ENCODE measurements at places on chromosomes 3 and 15.

- DNase-seq: no peak
These were observed 25.0 kb upstream of the GOLGA6L2 start for GRCh38 chr15:23472033-23472432.

DNA sequence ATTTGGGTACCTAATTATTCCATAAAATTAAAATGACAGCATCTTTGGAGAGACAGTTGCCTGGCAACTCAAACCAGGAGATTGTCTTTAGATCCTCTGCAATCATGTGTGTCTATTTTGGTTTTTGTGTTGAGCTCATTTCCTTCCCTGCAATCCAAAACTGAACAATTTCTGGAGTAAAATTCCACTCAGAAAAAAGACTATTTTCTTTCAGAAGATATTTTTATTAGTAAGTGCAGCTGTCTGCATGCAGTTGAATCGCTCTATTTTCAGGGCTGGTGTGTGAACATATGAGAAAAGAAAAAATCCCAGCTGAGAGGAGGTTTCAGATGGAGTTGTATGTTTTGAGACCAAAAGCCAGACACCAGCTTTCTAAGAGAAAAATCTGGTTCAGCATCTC is 41.9 kb upstream of the DYNC1LI1 start:
- DNase-seq: no peak

DNA sequence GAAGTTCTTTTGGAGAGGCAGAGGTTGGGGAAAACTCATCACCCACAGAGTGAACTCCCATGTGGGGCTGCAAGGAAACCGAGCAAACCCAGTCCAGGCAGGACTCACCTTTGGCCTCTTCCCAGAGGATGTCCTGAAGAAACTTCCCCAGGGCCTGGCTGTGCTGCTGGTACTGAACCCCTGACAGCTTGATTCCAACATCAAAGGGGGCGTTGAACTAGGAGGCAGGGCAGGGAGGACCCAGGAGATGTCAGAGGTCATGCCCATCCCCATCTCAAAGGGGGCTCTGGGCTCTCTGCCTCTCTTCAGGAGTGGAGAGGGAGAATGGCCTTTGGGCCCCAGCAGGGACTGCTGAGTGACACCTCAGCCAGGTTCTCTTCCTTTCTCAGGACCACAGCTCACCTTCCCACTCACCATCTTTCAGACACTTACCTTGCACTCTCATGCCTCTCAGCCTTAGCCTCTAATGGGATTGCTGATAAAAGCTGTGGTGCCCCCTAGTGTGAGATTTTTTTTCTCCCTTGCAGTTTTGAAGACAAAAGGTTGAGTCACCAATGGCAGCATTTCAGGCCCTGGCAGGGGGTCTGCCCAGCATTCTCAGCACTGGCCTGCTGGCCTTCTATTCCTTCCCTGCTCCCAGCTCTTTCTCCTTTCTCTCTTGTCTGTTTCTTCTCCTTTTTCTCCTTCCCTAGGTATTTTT is 6.0 kb downstream of the GHRL start:
- DNase-seq: no peak

GRCh38 chr3:113794526-113794925 is 44.1 kb upstream of the GRAMD1C start:
- no peak for DNase-seq

DNA sequence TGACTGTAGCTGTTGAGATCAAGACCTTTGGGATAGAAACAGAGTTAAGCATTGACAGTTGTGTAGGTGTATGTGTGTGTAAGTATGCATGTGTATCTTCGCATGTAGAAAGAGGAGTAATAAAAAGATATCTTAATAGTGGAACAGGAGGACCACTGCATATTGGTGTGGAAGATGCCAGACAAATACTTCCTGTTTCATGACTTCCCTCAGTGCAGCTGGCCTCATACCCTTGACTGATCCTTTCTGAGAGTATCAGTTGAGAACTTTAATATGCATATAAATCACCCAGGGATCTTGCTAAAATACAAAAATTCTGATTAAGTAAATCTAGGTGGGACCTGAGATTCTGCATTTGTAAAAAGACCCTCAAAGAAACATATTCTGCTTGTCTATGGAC is 8.5 kb upstream of the ZBED2 start:
- DNase-seq: no peak

GRCh38 chr3:4417449-4417848 is 49.6 kb downstream of the SUMF1 start:
- no peak for DNase-seq
